ENCODE measurements at places on chromosomes 2 and 18. TPM values are rescaled to one million over a fixed set of nuclear protein-coding genes. Genes with fewer than 3 reads are reported as not detected.

DNA sequence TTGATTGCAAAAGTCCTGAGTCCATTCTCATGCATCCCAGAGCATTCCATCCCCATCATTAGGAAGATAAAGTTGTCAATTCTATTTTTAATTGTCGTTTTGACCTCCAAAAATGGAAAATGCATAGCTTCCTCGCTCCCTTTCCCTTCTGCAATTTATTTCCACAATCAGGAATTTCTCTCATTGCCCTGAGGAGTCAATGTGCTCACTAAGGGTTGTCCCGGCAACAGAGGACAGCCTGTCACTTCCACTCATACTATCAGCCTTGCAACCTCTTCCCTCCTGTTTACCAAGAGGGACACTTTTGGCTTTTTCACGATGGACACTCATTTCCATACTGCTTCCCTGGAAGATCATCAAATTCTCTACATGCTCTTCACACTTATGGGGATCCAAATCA, 164.8 kb downstream of the MYO5B start:
- no peak overlapping the region for H3K4me3 ChIP-seq
- peaks cover 25% of the 10 kb centered on the region for H3K27me3 ChIP-seq
- H3K36me3 ChIP-seq, result no peaks in the 10 kb centered on the region
- no peaks in the 10 kb centered on the region for H3K4me1 ChIP-seq

DNA sequence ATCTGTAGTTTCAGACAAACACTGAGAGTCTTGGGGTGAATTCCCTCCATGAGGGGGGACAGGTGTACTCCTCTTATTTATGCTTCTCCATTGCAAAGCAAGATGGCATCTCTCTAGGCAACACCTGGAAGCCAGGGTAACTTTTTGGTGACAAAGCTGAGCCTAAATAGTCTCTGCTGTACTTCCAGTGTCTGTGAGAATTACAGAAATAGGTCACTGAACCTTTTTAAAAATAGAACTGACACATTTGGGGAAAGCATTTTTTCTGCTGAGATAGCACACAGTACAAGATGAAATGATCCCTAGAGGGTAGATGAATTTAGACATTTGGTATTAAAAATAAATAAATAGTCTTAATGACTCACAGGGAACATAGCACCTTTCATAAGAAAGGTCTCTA, 71.7 kb upstream of the SP3 start:
- DNase-seq, result no peak
- no peaks in the 10 kb centered on the region for H3K36me3 ChIP-seq
- no peak overlapping the region for H3K27ac ChIP-seq
- no peak overlapping the region for H3K4me3 ChIP-seq
- peaks cover 6% of the 10 kb centered on the region for H3K4me1 ChIP-seq

- H3K36me3 ChIP-seq, result no peaks in the 10 kb centered on the region
- H3K4me1 ChIP-seq, result no peaks in the 10 kb centered on the region
- H3K27me3 ChIP-seq, result peaks cover 14% of the 10 kb centered on the region
- H3K27ac ChIP-seq, result no peak overlapping the region
- no peak overlapping the region for H3K4me3 ChIP-seq
- no peak for DNase-seq
Observed at GRCh38 chr2:70397186-70397585, 95.3 kb upstream of the FAM136A start.

GRCh38 chr2:33042265-33042664, 95.5 kb downstream of the LTBP1 start:
- no peak for DNase-seq
- no peak overlapping the region for H3K4me3 ChIP-seq
- H3K36me3 ChIP-seq, result no peaks in the 10 kb centered on the region

DNA sequence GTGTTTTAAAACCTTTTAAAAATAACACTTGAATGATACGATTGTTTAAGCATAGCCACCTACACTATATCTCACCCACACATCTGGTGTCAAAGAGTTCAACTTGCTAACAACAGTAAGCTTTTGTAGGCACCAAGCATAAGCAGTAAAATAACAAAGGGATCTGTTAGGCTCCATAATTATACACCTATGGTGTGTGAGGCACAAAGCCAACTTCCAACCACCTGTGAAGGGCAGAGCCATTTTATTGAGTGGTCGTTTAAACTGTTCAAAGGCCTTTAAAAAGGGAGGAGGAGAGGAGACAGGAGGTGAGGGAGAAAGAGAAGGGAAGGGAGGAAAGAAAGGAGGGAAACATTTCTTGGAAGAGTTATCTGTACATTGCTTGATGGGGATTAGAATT, 27.9 kb downstream of the NEMP2 start:
- no peaks in the 10 kb centered on the region for H3K4me1 ChIP-seq
- no peak overlapping the region for H3K4me3 ChIP-seq
- no peak for DNase-seq
- no peak overlapping the region for H3K27ac ChIP-seq

- peaks cover 13% of the 10 kb centered on the region for H3K36me3 ChIP-seq
- H3K4me1 ChIP-seq, result peaks cover 14% of the 10 kb centered on the region
- H3K27ac ChIP-seq, result no peak overlapping the region
- no peak overlapping the region for H3K4me3 ChIP-seq
Observed at GRCh38 chr2:112642966-112643365, 2.8 kb upstream of the SLC20A1 start.

GRCh38 chr2:180324182-180324581, 317.1 kb upstream of the CWC22 start:
- no peaks in the 10 kb centered on the region for H3K36me3 ChIP-seq
- no peaks in the 10 kb centered on the region for H3K27me3 ChIP-seq
- no peak for DNase-seq
- H3K27ac ChIP-seq, result no peak overlapping the region
- no peaks in the 10 kb centered on the region for H3K4me1 ChIP-seq
- H3K4me3 ChIP-seq, result no peak overlapping the region

DNA sequence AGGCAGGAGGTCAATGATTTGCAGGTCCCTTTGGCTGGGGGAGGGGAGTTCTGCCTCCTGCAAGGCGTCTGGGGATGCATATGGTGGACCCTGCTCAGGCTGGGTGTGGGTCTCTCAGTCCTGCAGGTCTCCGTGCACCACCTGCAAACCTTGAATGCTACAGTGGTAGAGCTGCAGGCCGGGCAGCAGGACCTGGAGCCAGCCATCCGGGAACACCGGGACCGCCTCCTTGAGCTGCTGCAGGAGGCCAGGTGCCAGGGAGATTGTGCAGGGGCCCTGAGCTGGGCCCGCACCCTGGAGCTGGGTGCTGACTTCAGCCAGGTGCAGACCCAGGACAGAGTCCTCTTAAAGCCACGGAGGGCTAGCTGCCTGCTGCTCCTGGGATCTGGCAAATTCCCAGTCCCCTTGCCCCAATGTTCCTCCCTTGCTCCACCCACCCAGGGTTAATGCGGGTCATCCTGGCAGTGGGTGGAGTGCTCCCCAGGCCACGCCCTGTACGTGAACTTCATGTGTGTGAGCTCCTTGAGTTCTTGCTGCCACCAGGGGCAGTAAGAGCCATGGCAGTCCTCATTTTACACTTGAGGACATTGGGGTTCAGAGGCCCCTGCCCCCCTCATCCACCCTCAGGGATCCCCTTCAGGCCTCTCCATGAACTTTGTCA, 3.1 kb downstream of the PROM2 start:
- peak; percentile 17 for DNase-seq
- H3K27ac ChIP-seq, result no peak overlapping the region
- no peaks in the 10 kb centered on the region for H3K27me3 ChIP-seq
- H3K36me3 ChIP-seq, result no peaks in the 10 kb centered on the region

DNA sequence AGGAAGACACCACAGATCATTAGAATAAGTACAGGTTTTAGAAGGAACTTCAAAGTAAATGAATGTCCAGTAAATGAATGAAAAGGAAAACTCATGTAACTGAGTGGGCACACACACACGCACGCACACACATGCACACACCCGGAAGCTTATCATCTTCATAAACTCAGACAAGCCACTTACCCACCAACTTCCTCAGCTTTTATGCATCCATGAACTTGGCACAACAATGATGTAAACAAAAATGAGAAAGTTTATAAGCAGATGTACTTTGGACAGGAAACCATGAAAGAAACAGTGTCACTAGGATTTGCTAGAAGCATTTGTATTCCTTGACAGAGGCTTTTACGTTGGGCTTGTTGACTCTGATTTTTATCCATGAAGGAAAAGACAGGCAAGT, 23.2 kb downstream of the RNF152 start:
- H3K36me3 ChIP-seq, result no peaks in the 10 kb centered on the region
- DNase-seq, result no peak
- no peak overlapping the region for H3K4me3 ChIP-seq
- H3K4me1 ChIP-seq, result no peaks in the 10 kb centered on the region
- H3K27me3 ChIP-seq, result no peaks in the 10 kb centered on the region
- no peak overlapping the region for H3K27ac ChIP-seq

GRCh38 chr2:197381641-197382040, 53.2 kb downstream of the SF3B1 start:
- peaks cover 4% of the 10 kb centered on the region for H3K4me1 ChIP-seq
- DNase-seq, result no peak
- H3K27me3 ChIP-seq, result no peaks in the 10 kb centered on the region
- H3K27ac ChIP-seq, result no peak overlapping the region

DNA sequence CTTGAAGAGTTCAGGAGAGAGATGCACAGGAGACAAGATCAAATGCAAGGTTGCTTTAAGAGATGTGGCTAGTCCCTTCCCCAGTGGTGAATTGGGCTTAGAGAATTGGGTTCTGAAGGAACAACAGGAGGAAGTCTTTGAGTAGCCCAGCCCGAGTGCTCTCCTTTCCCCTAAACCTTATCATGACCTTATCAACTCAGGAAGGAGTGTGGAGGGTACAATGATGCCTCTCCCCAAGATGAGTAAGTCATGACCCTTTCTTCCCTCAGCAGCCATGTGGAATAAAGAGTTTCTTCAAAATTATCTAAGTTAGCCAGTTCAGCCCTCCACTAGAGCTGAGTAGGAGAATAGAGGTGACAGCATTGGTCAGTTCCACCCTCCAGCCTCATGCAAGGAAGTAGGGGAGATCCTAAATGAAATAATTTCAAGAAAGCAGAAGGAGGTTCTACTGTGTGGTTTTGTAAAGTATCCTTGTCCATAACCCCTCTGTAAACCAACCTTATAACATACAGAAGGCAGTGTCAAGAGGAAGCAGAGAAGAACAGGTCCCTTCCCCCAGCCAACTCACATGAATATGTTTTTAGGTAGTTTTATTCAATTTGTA, 88.4 kb downstream of the ARHGAP15 start:
- no peaks in the 10 kb centered on the region for H3K36me3 ChIP-seq
- no peaks in the 10 kb centered on the region for H3K4me1 ChIP-seq
- H3K27me3 ChIP-seq, result no peaks in the 10 kb centered on the region

DNA sequence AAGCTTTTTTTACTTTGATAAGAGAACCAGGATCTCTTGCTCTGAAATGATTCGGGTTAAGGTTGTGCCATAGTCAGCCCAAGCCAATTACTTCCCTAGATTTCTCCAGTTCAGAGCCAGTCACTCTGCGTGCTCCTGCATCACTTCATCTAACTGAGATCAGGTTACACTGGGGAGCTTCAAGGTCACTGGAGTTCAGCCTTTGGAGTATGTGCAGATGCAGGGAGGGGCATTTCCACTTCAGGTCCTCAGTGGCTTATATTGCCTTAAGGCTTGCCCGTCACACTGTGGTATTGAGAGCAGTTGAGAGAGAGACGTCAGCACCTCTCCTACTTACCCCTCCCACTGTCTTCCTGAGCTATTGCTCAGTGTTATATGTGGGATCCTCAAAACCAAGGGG, 317.8 kb downstream of the EPHA4 start:
- H3K4me3 ChIP-seq, result no peak overlapping the region
- H3K27ac ChIP-seq, result no peak overlapping the region
- no peaks in the 10 kb centered on the region for H3K36me3 ChIP-seq

DNA sequence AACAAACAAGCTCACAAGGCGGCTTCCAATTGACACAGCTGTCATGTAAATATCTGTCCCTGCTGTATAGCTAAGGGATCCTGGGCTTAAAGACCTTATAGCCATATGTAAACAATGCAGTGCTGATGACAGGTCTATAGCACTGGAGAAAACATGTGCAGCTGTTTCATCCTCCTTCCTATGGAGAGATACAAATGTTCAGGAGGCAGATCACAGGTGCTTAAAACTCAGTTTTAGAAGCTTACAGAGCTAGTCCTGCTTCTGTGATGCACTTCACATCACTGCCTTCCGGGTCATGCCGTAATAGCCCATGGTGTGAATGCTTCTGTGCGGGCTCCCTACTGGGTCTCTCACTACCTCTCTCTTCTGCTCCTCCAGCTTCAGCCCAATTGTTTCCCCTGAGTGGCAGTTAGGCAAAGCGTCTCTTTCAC, 262.4 kb upstream of the CHST9 start:
- no peak overlapping the region for H3K4me3 ChIP-seq
- no peak for DNase-seq
- no peak overlapping the region for H3K27ac ChIP-seq
- H3K27me3 ChIP-seq, result no peaks in the 10 kb centered on the region
- no peaks in the 10 kb centered on the region for H3K4me1 ChIP-seq

DNA sequence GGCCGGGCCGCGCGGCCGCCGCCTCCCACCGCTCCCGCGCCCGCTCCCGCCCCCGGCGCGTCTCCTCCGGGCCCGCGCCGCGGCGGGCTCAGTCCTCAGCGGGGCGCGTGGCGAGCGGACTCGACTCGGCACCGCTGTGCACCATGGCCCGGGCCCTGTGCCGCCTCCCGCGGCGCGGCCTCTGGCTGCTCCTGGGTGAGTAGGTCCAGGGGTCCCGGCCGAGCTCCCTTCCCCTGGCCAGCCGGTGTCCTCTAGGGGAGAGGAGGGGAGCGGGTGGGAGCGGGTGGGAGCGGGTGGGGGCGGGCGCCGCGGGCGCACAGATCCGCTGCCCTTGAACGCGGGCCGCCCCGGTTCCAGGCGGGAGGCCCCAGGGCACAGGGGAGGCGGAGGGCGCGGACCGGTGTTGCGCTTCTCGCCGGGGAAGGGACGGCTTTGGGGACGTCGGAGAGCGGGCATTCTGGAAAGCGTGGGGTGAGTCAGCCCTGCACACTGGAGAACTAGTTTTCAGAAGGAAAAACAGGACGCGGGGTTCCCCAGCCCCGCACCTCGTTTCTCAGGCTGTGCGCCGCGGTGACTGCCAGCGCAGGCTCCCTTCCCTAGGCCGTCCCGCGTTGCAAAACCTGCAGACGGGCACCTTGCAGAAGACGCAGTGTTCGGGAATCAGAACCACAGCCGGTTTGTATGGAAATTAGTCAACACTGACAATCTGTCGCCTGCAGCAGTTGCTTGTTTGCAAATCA, at the start of gene RAMP1:
RAMP1 (plus strand) TSS at position 91 of the 740 bp plus-strand sequence; CDS start at position 144, 53 bp downstream.
- peak; percentile 33 for DNase-seq
- peak within 1 kb of the TSS; percentile 55 for H3K4me3 ChIP-seq
- peaks cover 4% of the 10 kb centered on the region for H3K4me1 ChIP-seq

GRCh38 chr18:75588412-75588811, 160.9 kb upstream of the SMIM21 start:
- DNase-seq, result no peak
- H3K27me3 ChIP-seq, result no peaks in the 10 kb centered on the region
- H3K36me3 ChIP-seq, result no peaks in the 10 kb centered on the region
- H3K4me3 ChIP-seq, result no peak overlapping the region
- H3K27ac ChIP-seq, result no peak overlapping the region

GRCh38 chr2:149733936-149734685, 146.5 kb upstream of the MMADHC start:
- DNase-seq, result peak; percentile 96
- no peak overlapping the region for H3K4me3 ChIP-seq
- H3K27ac ChIP-seq, result peak overlapping the region; percentile 18
- H3K27me3 ChIP-seq, result no peaks in the 10 kb centered on the region

The SLC14A1 gene
- not detected for total RNA-seq

The TMEM247 gene
- not detected for total RNA-seq

The MORN2 gene
- total RNA-seq, result 26.0 TPM

The GCG gene
- not detected for total RNA-seq

The SNORC gene
- total RNA-seq, result 4.7 TPM

The ITPRIPL1 gene
- 23.9 TPM for total RNA-seq

The APCDD1 gene
- 333 TPM for total RNA-seq

The UGT1A6 gene
- total RNA-seq, result not detected

The SP110 gene
- total RNA-seq, result 11.6 TPM

The MTIF2 gene
- 52.3 TPM for total RNA-seq

The MAP3K19 gene
- not detected for total RNA-seq
